ENCODE measurements at places on chromosomes 4 and X. TPM values are rescaled to one million over a fixed set of nuclear protein-coding genes. Genes with fewer than 3 reads are reported as not detected.

Gene POU4F2
- total RNA-seq: not detected

Gene PNMA5
- total RNA-seq: not detected

Gene NPY2R
- total RNA-seq: not detected

Gene MAGEA8
- not detected for total RNA-seq

Gene WFS1
- total RNA-seq: 36.2 TPM

Gene KIAA1210
- total RNA-seq: not detected

Gene MSANTD1
- 0.59 TPM for total RNA-seq

Gene UGT2B11
- not detected for total RNA-seq

Gene VCX3A
- total RNA-seq: not detected

Gene MAGEC2
- not detected for total RNA-seq

Gene BCORL1
- 1.5 TPM for total RNA-seq

Gene FAM133A
- total RNA-seq: 0.09 TPM

Gene FGF5
- total RNA-seq: 33.6 TPM

Gene FGF2
- 169 TPM for total RNA-seq

Data from smooth muscle cell of the umbilical artery (primary cell).